ENCODE measurements at places on chromosomes 16 and 17. TPM values are rescaled to one million over a fixed set of nuclear protein-coding genes. Genes with fewer than 3 reads are reported as not detected.
A peak's percentile ranks its signal among the peaks of the same experiment; 100 is the strongest.

DNA sequence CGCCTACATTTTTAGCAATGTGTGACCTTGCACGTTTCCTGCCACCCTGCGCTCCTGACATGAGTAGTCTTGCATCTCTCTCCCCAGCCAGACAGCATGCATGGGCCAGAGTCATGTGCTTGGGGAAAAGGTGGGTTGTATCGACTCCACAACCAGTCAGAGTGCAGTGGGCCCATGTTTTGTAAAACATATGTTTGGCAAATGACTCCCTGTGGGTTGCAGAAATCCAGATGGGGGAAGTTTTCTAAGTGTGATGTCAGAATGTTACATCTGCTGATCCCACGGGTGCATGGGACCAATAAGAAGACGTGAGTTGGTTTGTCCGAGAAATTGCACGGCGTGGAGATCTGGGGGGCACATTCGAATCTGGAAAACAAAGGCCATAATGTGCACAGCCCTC is 147.1 kb downstream of the FOXL1 start:
- peak; percentile 49 for DNase-seq

GRCh38 chr16:23145186-23145585 is 4.1 kb downstream of the USP31 start:
- no peak for DNase-seq

Gene TCF25
- 127 TPM for total RNA-seq

DNA sequence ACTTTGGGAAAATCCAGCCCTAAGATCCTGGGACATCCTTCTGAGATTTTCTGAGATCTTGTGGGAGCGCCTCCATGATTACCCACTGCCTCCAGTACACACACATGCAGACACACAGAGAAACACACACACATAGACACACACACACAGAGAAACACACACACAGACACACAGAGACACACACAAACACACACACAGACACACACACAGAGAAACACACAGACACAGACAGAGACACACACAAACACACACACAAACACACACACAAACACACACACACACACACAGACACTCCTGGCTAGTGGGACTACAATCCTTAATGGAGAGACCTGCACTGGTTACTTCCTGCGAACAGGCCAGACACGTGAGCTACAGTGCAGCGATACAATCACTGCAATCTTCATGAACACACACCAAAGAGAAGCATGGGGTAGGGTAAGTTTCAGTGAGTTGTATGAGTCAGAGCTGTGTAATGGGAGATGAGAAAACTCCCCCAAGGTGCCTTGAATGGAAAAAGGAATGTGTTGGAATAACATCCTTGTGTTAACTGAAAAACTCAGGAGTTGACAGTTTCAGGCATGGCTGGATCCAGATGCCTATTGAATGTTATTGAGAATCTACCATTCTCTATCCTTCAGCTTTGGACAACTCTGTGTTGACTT is 79.5 kb downstream of the SLC6A2 start:
- DNase-seq, result no peak

- DNase-seq, result no peak
Observed at GRCh38 chr17:59631276-59631675, 11.6 kb downstream of the CLTC start.

- DNase-seq, result no peak
Observed at GRCh38 chr17:56289321-56289720, 136.0 kb downstream of the ANKFN1 start.

Gene PERCC1
- not detected for total RNA-seq

Gene ZP2
- not detected for total RNA-seq

DNA sequence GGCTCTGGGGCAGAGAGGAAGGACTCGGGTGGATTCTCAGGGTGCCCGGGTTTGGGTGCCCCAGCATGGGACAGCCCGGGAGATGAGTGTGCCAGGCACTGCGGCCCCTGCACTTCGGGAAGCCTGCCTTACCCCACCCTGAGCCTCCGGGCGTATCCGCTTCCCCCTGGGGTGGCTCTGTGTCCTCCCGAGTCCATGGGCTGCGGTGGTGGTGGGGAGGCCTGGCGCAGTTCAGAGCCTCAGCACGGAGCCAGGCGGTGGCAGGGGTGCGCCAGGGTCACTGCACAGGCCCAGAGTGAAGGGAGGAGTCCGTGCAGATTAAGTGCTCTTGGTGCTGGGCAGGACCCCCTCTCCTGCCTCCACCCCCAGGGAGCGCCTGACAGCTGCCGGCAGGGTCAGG is 20.7 kb downstream of the MYBBP1A start:
- DNase-seq, result no peak

Gene C1QTNF1
- total RNA-seq, result 1.7 TPM

Gene KRTAP17-1
- total RNA-seq, result not detected

- DNase-seq, result no peak
Observed at GRCh38 chr16:10763456-10763855, 19.8 kb downstream of the NUBP1 start.

Measured in IMR-90 (cell line).